ENCODE measurements at places on chromosomes 1 and 21. TPM values are rescaled to one million over a fixed set of nuclear protein-coding genes. Genes with fewer than 3 reads are reported as not detected.

OR6K3 gene
- not detected for total RNA-seq

PDC gene
- 0.38 TPM for total RNA-seq

ITLN2 gene
- 1.4 TPM for total RNA-seq

GBP4 gene
- 2.3 TPM for total RNA-seq

CYP4B1 gene
- total RNA-seq, result 0.28 TPM

HES4 gene
- 7.6 TPM for total RNA-seq

S100A2 gene
- 0.85 TPM for total RNA-seq

NBL1 gene
- total RNA-seq, result 71.7 TPM

S100A8 gene
- not detected for total RNA-seq

SPATA46 gene
- total RNA-seq, result not detected

HRNR gene
- not detected for total RNA-seq

PRMT2 gene
- 177 TPM for total RNA-seq

B3GALT2 gene
- 2.1 TPM for total RNA-seq

EGLN1 gene
- 71.5 TPM for total RNA-seq

VTCN1 gene
- total RNA-seq, result not detected

RBP7 gene
- total RNA-seq, result not detected

CPTP gene
- 11.5 TPM for total RNA-seq

SIPA1L2 gene
- 5.1 TPM for total RNA-seq

RGS8 gene
- 0.28 TPM for total RNA-seq

SPRR3 gene
- not detected for total RNA-seq

NME7 gene
- total RNA-seq, result 29.9 TPM

Measured in regular cardiac myocyte (primary cell).